GM23248 (cell line): ENCODE measurements at places on chromosomes 1 and 21. TPM values are rescaled to one million over a fixed set of nuclear protein-coding genes. Genes with fewer than 3 reads are reported as not detected.

The EDARADD gene
- total RNA-seq = 0.86 and 2.3 TPM in 2 replicates

The TPTE gene
- total RNA-seq = not detected in 2 replicates

The HSD3B1 gene
- not detected in 2 replicates for total RNA-seq

The TTC39A gene
- not detected in 2 replicates for total RNA-seq

The EIF4G3 gene
- 43.1 and 65.5 TPM in 2 replicates for total RNA-seq

The DOP1B gene
- 12.0 and 12.3 TPM in 2 replicates for total RNA-seq

The CFHR4 gene
- total RNA-seq = not detected in 2 replicates

The CR1L gene
- not detected in 2 replicates for total RNA-seq

The PGLYRP4 gene
- total RNA-seq = not detected in 2 replicates

The AMY2B gene
- 1.1 and 2.5 TPM in 2 replicates for total RNA-seq

The APOBEC4 gene
- total RNA-seq = not detected in 2 replicates

The AADACL3 gene
- not detected in 2 replicates for total RNA-seq

The SLC1A7 gene
- total RNA-seq = 0.13 TPM in 1 of 2 replicates, not detected in the other

The LYPD8 gene
- total RNA-seq = not detected in 2 replicates

The PRDX6 gene
- total RNA-seq = 324 and 336 TPM in 2 replicates

The MATN1 gene
- 0.32 TPM in 1 of 2 replicates, not detected in the other for total RNA-seq

The ATP6V1G3 gene
- total RNA-seq = not detected in 2 replicates

The KANK4 gene
- 0.25 and 0.32 TPM in 2 replicates for total RNA-seq

The TAS1R1 gene
- total RNA-seq = not detected in 2 replicates

The SNX7 gene
- total RNA-seq = 49.1 and 59.7 TPM in 2 replicates

The HSPB7 gene
- 22.9 and 35.7 TPM in 2 replicates for total RNA-seq

The KRTAP7-1 gene
- total RNA-seq = not detected in 2 replicates

The AMY1B gene
- not detected in 2 replicates for total RNA-seq
